ENCODE measurements at places on chromosomes 12 and 14. TPM values are rescaled to one million over a fixed set of nuclear protein-coding genes. Genes with fewer than 3 reads are reported as not detected.

CLECL1 gene
- not detected for total RNA-seq

BBOF1 gene
- total RNA-seq: 7.6 TPM

ACVR1B gene
- 46.4 TPM for total RNA-seq

DNA sequence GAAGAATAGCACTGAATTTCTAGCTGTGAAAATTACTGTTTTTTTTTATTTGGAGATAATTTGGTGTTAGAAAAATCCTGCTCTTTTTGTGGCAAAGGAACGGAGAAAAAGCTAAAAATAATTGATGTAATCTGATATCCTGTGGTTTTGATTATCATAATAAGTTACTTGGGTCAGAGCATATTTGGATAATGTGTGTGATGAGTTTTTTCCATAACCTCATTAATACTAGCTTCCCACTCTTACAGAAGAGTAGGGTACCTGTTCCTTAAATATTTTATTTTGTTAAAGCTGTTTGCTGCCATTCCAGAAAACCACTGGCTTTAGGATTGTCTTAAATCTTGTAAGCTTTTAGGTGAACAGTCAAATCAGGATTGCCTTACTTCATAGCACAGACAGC, 4.7 kb downstream of the PSMC6 start:
- H3K27ac ChIP-seq: no peak overlapping the region
- peaks cover 9% of the 10 kb centered on the region for H3K4me1 ChIP-seq
- H3K4me3 ChIP-seq: no peak overlapping the region
- peaks cover 75% of the 10 kb centered on the region for H3K36me3 ChIP-seq
- DNase-seq: no peak
- H3K27me3 ChIP-seq: no peaks in the 10 kb centered on the region

GRCh38 chr14:72909163-72909562, 15.3 kb upstream of the DPF3 start:
- H3K27me3 ChIP-seq: no peaks in the 10 kb centered on the region
- no peak overlapping the region for H3K4me3 ChIP-seq
- no peak overlapping the region for H3K27ac ChIP-seq

DNA sequence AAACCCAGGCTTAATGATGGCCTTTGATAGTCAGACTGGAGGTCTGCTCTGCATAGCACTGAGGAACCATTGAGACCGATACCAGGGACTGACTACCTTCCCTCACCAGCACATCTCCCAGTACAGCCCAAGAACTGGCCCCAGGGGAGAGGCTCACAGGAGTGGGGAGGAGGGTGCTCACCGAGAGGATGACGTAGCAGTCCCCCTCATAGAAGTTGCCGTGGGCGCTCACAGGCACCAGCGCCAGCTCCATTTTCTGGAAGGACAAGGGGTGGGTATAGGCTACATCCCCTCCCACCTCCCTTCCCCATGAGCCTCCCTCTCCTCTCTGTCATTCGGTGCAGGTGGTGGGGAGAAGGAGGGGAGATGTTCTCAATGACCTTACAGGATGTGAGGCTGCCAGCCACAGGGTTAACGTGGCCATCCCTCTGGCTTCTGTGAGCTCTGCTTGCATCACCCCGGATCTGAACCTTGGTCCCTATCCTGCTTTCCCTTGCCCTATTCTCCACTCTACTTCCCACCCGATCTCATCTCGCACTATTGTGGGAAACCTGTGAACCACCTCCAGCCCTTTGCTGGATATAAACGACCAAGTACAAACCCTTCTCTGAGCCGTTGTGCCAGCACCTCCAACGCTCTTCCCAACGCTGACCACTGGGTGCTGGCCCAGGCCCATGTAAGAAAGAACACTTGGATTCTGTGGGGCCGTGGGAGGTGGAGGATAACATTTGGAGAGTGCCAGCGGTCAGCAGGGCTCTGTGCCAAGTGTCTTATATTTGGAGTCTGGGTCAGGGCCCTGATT, 4.4 kb downstream of the AVIL start:
- H3K36me3 ChIP-seq: peaks cover 7% of the 10 kb centered on the region
- no peaks in the 10 kb centered on the region for H3K27me3 ChIP-seq
- no peak overlapping the region for H3K27ac ChIP-seq
- H3K4me3 ChIP-seq: no peak overlapping the region
- DNase-seq: no peak

DNA sequence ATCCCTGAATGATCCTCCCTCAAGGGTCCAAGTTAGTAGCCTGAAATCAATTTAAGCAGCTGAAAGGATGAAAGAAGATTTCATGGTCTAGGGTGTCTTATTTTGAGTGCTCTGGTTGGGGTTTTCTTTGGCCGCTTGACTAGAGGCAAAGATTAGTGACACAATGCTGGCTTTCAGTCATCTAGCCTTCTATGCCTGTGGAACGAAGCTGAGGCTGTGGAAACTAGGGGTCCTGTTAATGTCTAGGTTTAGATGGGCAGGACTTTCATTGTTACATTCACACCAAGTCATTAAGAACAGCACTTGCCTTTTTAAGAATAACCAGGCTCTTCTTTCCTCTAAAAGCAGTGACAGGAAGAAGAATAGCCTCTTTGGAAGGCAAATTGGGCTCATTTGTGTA, 253.8 kb upstream of the E2F7 start:
- peaks cover 8% of the 10 kb centered on the region for H3K4me1 ChIP-seq
- H3K36me3 ChIP-seq: no peaks in the 10 kb centered on the region
- H3K27ac ChIP-seq: no peak overlapping the region
- no peak overlapping the region for H3K4me3 ChIP-seq
